ENCODE measurements at places on chromosomes 1 and 21. TPM values are rescaled to one million over a fixed set of nuclear protein-coding genes. Genes with fewer than 3 reads are reported as not detected.

Gene CFHR3
- total RNA-seq: not detected

GRCh38 chr1:48563021-48563420 lies 91.0 kb upstream of the SPATA6 start:
- DNase-seq: no peak

DNA sequence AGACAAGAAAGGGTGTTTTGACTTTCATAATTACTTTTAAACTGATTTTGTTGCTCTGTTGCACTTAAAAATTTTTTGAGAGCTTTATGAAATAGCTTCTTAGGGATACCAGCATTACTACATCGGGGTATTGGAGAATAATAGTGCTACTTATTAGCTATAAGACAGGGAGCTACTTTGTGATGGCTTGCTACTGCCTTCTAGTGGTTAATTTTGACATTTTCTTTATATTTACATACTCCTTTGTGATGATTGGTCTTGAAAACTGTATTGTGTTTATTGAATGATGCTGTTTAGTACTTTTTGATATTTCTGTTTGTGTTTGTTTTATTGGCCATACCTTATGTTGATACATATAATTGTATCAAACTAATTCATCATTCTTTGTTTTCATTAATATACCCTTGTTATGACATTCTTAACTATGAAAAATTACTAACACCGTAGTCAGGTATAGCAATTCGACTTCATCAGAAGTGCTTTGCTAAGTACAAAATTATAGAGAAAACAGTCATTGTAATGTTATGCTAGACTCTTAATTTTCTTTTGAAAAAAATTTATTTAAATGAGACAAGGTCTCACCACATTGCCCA lies 85.5 kb downstream of the CLIC4 start:
- peak; percentile 79 for DNase-seq

DNA sequence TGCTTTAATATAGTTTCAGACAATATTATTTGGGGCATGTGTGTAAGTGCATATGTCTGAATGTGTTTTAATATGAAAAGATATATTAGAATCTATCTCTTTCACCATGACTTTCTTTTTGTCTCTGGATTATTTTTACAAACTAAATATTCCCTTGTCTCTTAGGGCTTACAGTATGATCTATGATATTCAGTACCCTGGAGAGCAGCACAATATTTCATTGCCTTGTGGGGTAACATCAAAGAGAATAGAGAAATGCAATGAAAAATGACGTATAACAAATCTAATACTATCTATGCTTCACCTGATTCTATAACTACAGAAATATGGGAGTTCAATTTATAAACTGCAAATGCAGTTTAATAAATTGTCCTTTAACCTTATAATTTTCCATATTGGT lies 2084.5 kb downstream of the MRPL39 start:
- DNase-seq: no peak

DNA sequence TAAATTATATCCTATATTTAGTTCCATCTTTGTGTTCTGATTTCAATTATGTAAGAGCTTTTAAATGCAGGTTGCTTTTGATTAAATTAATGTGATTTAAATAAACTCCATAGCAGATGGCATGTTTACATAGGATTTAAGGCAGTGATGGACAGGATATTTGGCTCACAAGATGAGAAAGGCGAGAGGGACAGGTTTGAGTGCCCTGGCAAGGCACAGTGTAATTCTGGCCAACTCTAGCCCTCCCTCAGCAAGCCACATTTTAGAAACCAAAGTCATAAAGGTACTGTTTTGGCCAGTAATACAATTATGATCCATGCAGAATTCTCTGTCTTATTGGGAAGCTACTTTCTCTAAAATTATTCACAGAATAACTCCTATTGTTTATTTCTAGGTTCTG lies 50.6 kb upstream of the C1orf146 start:
- no peak for DNase-seq

Gene C1orf116
- not detected for total RNA-seq

GRCh38 chr1:225655509-225656258 lies 2.8 kb upstream of the ENAH start:
- DNase-seq: peak; percentile 84

DNA sequence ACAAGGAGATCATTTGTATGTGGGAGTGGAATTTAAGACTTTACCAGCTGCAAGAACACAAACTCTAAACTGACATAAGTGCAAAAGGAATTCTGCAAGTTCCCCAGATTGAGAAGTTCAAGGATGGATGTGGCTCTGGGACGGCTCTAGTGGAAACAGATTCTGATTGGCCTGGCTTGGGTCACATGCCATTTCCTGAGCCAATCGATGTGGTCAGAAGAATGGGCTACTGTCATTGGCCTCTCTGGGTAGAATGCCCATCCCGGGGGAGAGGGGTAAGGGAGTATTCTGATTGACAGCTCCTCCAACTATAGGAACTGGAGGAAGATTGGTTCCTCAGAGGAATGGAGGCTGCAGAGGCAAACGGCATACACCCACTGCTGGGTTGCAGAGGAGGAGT lies 6.0 kb upstream of the IFNLR1 start:
- no peak for DNase-seq

Measured in lung microvascular endothelial cell (primary cell).